Islet precursor cell (in vitro differentiated cells): ENCODE measurements at places on chromosomes 4 and X.

DNA sequence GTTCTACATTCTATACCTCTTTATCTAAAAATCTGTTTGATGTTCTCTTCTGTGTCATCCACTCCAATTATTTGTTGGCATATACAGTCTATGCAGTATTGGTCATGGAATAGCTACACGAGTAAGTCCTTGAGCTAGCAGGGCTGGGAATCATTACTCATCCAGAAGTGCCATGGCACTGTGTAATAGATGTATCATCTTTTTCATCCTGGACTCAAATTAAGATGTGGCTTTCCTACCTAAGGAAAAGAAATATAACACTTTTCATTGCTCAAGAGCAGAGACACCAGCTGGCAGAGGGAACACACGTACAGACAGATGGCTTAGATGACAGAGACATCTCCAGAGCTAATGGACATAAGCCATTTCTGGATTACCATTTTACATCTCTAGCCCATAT is 159.8 kb downstream of the FAM13A start:
- DNase-seq: no peak

DNA sequence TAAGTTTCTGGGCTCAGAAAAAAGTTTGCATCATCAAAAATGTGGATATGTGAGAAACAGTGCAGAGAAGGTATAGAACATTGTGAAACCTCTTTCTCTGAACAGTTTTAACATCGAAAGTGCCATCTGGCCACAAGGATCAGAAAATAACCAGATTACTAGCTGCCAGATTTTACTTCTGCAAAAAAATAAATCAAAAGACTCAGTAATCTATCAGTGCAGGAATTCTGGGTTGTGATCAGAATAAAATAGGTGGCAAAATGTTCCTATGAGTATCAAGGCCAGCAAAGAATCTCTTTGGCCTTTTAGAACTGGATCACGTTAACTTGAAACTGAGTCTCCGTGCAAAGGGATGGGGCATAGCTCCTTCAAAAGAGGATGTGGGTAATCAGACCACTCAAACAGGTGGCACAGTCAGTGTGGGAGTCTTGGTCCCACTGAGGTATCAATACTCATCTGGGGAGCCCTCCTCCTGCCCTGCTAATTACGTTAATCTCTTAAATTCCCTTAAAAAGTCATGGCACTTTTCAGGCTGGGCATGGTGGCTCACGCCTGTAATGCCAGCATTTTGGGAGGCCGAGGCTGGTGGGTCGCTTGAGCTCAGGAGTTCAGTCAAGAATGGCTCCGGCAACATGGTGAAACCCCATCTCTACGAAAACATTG is 26.7 kb upstream of the RBM47 start:
- DNase-seq: no peak

- DNase-seq: no peak
Observed at GRCh38 chrX:19368576-19368975, 24.8 kb downstream of the PDHA1 start.

GRCh38 chr4:145909281-145909715 is 29.3 kb downstream of the ZNF827 start:
- peak; percentile 86 for DNase-seq

DNA sequence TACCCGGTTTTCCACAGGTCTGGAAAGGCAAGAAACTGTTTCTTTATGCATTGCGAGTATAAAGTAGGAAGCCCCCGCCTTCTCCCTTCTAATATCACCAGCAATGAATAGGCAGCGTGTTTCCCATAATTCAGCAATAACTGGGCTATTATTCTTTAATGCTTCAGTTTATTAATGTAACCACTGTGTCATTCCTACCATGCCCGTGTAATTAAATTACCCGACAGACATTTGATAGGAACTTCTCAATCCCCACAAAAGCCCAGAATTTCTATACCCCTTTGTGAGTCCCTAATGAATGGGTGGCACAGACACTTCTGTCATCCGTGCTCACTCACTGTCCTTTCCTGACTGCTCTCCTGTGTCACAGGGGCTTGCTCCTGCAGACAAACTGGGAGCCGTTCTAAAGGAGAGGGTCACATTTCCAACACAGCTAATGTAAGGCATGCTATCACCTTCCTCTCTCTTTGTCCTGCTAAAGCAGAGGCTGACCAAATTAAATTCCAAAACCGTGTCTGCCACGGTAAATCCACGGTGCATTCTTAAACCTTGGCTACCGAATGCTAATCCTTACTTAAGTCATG is 108.5 kb upstream of the MID1 start:
- DNase-seq: no peak

DNA sequence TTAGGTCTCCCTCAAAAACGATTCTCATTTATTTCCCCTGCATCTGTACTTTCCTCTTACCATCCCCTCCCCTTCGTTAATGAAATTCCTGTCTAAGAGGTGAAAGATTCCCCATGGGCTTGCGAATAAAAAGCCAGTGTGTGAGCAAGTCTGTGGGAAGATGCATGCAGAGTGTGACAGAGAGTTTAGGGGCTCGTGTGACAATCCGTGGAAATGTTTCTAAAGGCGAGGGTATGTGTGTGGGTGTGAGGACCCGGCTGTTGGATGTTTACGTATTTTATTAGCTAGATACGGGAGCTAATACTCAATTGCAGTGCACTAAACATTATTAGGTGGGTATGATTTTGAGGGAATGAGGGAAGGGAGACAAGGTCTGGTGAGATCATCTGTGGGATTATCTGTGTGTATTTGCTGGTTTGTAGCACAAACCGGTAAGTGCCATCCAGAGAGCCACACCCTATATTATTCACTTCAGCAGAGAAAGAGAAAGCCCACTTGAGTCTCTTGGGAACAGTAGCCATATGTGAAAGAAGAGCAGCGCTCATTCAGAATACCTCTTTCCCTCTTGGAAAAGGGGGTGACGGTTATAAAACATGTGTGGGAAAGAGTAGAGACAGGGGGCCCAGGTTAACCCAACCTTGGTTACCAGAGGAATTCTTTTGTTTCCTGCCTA is 893 bp upstream of the HOPX start:
- no peak for DNase-seq

GRCh38 chr4:84907145-84907544 is 59.3 kb downstream of the WDFY3 start:
- DNase-seq: no peak

GRCh38 chr4:166104623-166105022 is 231.6 kb downstream of the TLL1 start:
- no peak for DNase-seq

DNA sequence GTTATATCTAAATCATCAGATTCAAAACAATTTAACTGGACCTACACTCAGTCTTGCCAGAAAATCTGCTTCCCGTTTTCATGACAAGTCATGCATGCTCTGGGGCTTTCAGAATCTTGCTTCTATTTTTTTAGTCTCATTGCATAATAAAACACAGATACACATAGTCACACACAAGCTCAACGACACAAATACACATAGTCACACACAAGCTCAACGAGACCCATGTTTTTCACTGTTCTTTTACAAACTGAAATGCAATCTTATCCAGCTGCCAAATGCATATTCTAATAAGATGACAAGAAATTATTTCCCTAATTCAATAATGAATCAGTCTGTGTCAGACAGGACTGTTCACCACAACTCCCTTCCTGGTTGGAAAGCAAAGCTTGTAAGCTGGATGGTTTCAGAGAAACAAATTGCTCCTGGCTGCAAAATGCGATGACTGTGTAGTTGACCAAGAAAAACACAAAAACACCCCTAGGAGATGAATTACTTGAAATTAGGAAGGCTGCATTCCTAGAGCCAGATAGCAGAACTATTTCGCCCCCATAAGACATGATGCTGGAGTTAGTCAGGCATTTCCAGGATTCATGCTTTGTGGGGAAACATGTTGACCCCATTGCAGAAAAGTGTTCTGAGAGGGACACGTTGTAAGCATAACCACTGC is 208.7 kb downstream of the CHIC2 start:
- DNase-seq: no peak

DNA sequence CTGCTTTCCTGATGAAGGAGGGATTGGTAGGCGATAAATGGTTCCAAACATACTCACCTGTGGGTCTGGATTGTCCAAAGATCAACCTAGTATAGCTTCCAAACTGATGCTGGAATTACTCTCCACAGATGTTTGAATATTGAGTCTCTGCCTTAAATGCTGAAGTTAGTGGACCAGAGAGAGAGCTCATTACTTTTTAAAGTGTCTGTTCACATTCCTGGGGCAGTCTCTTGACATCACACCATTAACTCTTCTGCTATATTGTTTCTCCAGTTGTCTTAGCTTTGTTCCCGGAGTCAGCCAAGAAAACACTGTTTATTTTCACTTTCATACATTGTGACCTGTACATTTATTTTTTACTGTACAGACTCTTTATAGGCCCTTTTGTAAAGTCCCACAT is 35.4 kb downstream of the ARHGEF38 start:
- DNase-seq: no peak

GRCh38 chr4:3391422-3391821 is 50.3 kb upstream of the HGFAC start:
- DNase-seq: no peak

- DNase-seq: no peak
Observed at GRCh38 chr4:76074993-76075600, 588 bp downstream of the ART3 start.

DNA sequence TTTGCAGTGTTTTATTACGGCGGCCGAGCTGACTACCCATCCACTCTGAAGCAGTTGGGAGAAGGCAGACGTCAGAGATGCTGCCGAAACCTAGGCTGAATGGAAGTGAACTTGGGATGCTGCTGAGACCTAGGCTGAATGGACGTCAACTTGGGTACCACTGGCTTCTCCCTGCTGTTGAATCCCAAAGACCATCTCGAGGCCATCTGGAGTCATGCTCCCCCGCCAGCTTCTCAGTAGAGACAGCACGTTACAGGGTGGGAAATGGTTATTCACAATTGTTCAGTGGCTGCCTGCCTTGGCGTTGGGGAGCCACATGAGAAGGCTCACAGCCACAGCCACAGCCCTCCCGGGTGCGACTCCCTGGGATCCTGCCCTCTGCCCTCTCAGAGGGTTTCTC is 40.9 kb downstream of the P2RY8 start:
- peak; percentile 38 for DNase-seq

GRCh38 chr4:27123769-27124124 is 263.1 kb downstream of the STIM2 start:
- no peak for DNase-seq

DNA sequence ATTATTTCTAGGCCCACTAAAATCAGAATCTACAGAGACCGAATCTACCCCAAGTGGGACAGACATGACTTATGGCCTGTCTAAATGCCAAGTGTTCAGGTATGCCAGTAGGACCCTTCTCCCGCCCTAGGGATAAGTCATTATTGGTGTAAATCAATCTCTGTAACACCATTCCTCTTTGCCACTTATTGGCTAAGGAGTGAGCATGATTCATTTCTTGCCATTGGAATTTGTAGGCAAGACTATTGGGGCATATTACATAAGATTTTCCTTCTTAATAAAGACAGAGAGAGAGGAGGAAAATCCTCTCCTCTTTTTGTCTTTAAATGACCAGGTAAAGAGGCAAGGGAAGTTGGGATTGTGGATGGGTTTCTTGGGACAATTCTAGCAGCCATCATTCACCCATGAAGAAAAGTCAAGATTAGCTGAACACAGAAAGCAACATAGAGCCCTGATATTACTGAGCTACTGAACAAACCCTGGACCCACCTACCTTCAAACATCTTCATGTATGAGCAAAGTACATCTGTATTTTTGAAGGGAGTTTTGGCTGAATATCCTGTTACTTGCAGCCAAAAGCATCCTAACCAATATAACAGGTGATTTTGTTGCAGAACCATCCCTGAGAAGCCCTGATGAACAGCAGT is 2.6 kb downstream of the SLC9B2 start:
- DNase-seq: no peak

DNA sequence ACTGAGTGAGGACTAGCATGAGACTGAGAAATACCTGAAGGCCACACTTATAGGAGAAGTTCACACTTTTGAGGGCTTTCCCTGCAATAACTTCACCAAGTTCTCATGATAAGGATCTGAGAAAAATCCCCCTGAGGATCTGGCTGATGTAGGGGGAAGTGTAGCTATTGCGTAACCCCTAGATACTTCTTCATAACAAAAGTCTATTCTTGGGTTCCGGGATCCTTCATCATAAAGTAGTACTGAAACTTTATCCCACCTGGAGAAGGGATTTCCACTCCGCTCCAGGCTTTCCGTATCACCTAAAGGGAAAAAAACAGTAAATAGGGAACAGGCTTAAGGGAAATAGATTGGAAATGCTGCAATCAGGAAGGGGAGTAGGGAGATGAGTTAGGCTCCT is 13.3 kb downstream of the USP27X start:
- no peak for DNase-seq

GRCh38 chr4:110055158-110055768 is 142.6 kb downstream of the EGF start:
- no peak for DNase-seq

GRCh38 chrX:30822068-30822681 is 66.9 kb downstream of the TAB3 start:
- no peak for DNase-seq

GRCh38 chr4:186095406-186095805 is 9.1 kb upstream of the FAM149A start:
- DNase-seq: no peak

DNA sequence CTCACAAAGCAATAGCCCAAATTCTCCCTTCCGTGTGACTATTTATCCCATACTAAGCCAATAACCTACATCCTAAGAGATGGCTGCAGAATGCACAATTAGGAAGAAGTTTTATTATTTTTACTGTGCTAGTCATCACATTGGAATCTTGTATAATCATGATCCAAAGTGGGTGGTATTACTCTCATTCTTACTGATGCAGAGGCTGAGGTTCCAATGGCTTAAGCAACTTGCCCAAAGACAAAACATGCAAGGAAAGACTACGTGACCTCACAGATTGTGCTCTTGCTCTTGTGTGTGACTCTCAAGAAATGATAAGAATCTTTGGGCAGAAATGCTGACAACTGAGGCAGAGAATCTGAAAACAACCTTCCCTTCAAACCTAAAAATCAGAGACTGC is 212.2 kb downstream of the LDB2 start:
- no peak for DNase-seq

GRCh38 chr4:48248559-48248953 is 21.1 kb downstream of the TEC start:
- DNase-seq: no peak

GRCh38 chrX:120463241-120463640 is 5.9 kb downstream of the LAMP2 start:
- no peak for DNase-seq

DNA sequence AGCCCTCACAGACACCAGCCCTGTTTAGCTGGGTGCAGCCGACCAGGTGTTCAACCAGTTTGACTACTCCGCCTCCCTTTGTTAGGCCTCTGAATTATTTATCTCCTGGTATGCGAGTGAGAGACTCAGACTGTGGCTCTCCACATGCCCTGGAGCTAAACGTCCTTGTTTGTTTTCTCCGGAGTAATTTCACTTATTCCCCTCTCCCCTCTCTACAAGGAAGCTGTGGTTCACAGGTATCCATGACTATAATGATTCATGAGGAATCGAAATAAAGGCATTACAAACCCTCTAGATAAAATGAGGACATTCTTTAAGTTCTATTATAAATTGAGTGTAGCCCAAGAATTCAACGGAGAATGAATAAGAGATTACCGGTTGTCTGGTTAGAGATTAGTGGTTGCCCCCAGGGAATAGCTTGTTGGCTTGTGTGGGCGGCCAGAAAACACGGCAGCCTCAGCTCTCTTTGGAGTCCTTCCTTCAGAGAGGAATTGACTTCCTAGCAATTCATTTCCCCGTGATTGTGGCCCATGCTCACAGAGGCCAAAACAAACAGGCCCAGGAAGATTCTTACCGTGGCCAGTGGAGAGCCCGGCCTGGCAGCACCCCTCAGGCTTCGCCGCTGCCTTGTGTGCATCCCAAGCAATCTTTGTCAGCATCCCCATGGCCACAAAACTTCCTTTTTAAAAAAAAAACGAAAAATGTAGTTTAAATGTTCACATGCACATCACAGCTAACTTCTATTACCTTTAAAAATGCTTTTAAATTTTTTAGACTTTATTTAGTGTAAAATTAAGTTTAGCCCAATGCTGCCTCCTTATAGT is 60.2 kb upstream of the CBR4 start:
- peak; percentile 96 for DNase-seq
